ENCODE measurements at places on chromosomes 7 and 10. TPM values are rescaled to one million over a fixed set of nuclear protein-coding genes. Genes with fewer than 3 reads are reported as not detected.

Gene SGMS1
- total RNA-seq: 37.3 TPM

- no peak for DNase-seq
Measured at GRCh38 chr10:131433568-131433967, 122.0 kb upstream of the TCERG1L start.

- no peak for DNase-seq
Measured at GRCh38 chr10:129194181-129194870, 272.7 kb upstream of the MGMT start.

Gene PRPS1L1
- total RNA-seq: not detected

Gene EFCAB10
- total RNA-seq: 0.50 TPM

DNA sequence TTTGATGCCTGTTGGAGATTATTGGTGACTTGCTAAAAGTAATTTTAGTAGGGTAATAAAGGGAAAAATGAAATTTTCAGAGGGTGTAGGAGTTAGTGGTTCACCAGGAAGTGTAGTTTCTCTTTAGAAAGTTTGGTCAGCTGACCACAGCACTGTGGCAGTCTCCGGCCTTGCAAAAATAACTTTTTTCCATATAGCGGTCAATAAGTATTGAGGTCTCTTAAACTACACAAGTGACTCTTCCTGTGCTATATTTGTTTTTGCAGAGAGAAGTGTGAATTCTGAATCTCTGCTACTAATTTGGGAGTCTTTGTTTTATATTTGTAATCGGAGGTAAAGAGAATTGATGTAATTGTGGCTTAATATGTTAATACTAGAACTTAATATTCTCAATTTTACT lies 24.3 kb downstream of the PTPN12 start:
- no peak for DNase-seq

Gene CPVL
- total RNA-seq: not detected

Gene TMEM273
- not detected for total RNA-seq

Gene ZNF488
- 0.67 TPM for total RNA-seq

GRCh38 chr7:148712678-148713329 lies 14.1 kb downstream of the CUL1 start:
- DNase-seq: peak; percentile 48

GRCh38 chr10:851901-852300 lies 79.6 kb downstream of the LARP4B start:
- DNase-seq: no peak

- DNase-seq: no peak
Measured at GRCh38 chr10:12025591-12025990, 17.0 kb downstream of the UPF2 start.

All from mammary epithelial cell (primary cell).